ENCODE measurements at places on chromosomes 2 and 18.

DNA sequence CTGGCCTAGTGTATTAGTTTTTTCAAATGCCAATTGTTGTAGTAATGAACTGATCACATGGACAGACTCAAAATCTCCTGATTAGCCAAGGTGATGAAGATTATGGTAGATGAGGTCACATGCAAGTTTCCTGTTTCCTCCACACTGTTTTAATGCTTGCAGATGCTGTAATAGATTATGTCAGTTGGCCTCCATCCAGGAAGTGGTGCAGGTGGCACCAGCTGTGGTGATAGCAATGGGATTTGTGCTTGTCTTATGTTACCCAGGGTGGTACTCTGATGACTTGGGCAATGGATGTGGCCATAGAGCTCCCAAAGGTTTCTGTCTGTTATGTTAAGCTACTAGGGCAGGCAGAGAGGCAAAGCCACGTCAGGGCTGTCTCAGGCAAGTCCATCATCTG is 332.9 kb upstream of the DDX18 start:
- DNase-seq = no peak

- DNase-seq = no peak
These were observed 41.6 kb downstream of the TBC1D8 start for GRCh38 chr2:101109451-101110118.

GRCh38 chr18:33557706-33558105 is 20.3 kb upstream of the ASXL3 start:
- no peak for DNase-seq

DNA sequence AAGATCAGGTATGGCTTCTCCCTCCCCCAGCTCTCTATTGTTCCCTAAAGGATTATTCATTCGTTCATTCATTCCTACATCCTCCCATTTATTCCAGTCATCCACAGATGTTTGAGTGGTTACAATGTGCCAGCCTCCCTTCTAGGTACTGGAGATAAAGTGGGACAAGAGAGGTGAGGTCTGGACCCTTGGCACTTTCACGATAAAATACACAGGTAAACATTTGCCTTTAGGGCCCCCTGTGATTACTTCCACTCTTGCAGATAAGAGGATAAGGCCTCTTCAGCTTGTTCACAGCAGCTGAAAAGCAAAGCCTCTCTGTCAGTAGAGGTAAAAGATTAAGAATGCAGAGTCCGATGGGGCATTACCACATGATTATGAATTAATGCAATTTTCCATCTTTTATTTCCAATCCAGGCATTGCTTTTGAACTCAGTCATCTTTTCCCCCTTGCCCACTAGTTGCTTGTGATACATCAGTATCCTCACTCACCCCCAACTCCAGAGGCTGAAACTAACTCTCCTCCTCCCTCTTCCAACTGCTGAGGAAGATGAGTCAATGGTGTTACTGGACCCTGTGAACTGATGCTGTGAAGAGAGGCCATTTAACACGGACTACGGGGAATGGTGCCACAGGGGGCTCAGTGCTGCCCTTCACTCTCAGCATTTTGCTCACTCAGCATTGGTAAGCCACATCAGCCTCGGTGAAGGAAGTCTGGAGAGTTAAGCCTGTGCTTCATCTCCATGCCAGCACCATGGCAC is 1.1 kb upstream of the DPP4 start:
- DNase-seq = no peak

- no peak for DNase-seq
These were observed 66.4 kb downstream of the UBE2E3 start for GRCh38 chr2:181046833-181047232.
